ENCODE measurements at places on chromosomes 6 and 20. TPM values are rescaled to one million over a fixed set of nuclear protein-coding genes. Genes with fewer than 3 reads are reported as not detected.
A peak's percentile ranks its signal among the peaks of the same experiment; 100 is the strongest.

- no peak overlapping the region for H3K27ac ChIP-seq
- H3K27me3 ChIP-seq: peaks cover 27% of the 10 kb centered on the region
- no peak for DNase-seq
- no peaks in the 10 kb centered on the region for H3K36me3 ChIP-seq
Measured at GRCh38 chr6:70168681-70169377, 134.1 kb downstream of the COL9A1 start.

DNA sequence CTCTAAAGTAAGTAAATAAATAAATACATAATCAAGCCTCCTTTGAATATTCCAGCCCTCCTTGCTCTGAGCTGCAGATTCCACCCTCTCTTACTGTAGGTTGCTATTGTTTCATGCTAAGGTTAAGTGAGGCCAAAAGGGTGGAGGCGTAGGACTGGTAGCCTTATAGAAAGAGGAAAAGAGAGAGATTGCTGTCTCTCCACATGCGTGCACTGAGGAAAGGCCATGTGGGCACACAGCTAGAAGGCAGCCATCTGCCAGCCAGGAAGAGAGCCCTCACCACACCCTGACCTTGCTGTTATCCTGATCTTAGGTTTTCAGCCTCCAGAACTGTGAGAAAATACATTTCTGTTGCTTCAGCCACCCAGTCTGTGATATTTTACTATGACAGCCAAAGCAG lies 87.4 kb upstream of the SHLD1 start:
- no peak for DNase-seq
- no peak overlapping the region for H3K27ac ChIP-seq
- H3K4me3 ChIP-seq: no peak overlapping the region
- H3K36me3 ChIP-seq: no peaks in the 10 kb centered on the region

GMPR gene
- 11.0 TPM for total RNA-seq

SYNGAP1 gene
- 42.0 TPM for total RNA-seq

- DNase-seq: no peak
- no peaks in the 10 kb centered on the region for H3K4me1 ChIP-seq
- H3K36me3 ChIP-seq: no peaks in the 10 kb centered on the region
- H3K4me3 ChIP-seq: no peak overlapping the region
- no peak overlapping the region for H3K27ac ChIP-seq
Measured at GRCh38 chr6:41596807-41597206, 41.5 kb upstream of the MDFI start.

PAK5 gene
- total RNA-seq: not detected

- H3K27me3 ChIP-seq: no peaks in the 10 kb centered on the region
- no peak overlapping the region for H3K4me3 ChIP-seq
- H3K27ac ChIP-seq: no peak overlapping the region
- H3K4me1 ChIP-seq: peaks cover 36% of the 10 kb centered on the region
- peak; percentile 38 for DNase-seq
Measured at GRCh38 chr6:13715444-13715883, 3.8 kb upstream of the RANBP9 start.

- DNase-seq: no peak
- H3K4me3 ChIP-seq: no peak overlapping the region
- H3K27ac ChIP-seq: no peak overlapping the region
- no peaks in the 10 kb centered on the region for H3K4me1 ChIP-seq
Measured at GRCh38 chr20:5887386-5887785, 62.9 kb downstream of the TRMT6 start.

ILRUN gene
- total RNA-seq: 58.8 TPM

TCF15 gene
- not detected for total RNA-seq

GRCh38 chr6:31351401-31352309 lies 5.3 kb downstream of the HLA-B start:
- H3K36me3 ChIP-seq: peaks cover 46% of the 10 kb centered on the region
- peak overlapping the region; percentile 73 for H3K27ac ChIP-seq
- DNase-seq: no peak

DNA sequence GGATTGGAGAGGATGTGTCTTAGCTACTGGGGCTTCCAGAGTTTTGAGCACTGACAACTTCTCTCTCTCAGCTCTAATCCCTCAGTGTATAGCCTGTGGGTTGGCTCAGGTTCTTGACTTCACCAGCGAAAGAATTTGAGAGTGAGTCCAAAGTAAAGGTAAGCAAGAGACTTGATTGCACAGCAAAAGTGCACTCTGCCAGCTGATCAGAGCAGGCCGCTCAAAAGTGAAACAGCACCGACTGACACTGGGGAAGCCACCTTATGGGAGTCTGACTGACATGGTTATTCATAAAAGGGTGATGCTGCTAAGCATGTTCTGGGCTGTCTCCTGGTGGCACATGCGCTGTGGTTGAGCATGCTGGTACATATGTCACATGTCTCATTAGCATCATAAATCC lies 389.5 kb downstream of the CBLN4 start:
- no peak for DNase-seq
- H3K27ac ChIP-seq: no peak overlapping the region

HSPA12B gene
- total RNA-seq: not detected

DNA sequence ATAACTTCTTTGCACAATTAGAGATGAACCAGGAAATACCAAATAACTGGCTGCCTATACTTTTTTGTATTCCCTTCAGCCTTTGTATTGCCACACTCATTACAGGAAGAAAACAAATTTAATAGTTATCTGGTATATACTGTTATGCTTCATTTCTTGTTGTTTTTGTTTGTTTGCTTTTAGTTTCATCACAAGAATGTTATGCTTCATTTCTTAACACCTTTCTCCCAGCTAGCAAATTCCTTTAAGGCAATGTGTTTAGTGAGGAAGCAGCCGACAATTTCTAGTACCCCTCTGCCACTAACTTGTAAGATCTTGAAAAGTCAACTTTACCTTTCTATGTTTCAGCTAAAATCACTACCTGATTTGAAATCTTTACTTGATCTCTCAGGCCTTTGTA lies 1.4 kb downstream of the NCOA6 start:
- H3K4me3 ChIP-seq: peak overlapping the region; percentile 92
- peaks cover 29% of the 10 kb centered on the region for H3K4me1 ChIP-seq
- H3K36me3 ChIP-seq: peaks cover 15% of the 10 kb centered on the region
- DNase-seq: no peak
- H3K27me3 ChIP-seq: peaks cover 11% of the 10 kb centered on the region
- H3K27ac ChIP-seq: peak overlapping the region; percentile 93

DNA sequence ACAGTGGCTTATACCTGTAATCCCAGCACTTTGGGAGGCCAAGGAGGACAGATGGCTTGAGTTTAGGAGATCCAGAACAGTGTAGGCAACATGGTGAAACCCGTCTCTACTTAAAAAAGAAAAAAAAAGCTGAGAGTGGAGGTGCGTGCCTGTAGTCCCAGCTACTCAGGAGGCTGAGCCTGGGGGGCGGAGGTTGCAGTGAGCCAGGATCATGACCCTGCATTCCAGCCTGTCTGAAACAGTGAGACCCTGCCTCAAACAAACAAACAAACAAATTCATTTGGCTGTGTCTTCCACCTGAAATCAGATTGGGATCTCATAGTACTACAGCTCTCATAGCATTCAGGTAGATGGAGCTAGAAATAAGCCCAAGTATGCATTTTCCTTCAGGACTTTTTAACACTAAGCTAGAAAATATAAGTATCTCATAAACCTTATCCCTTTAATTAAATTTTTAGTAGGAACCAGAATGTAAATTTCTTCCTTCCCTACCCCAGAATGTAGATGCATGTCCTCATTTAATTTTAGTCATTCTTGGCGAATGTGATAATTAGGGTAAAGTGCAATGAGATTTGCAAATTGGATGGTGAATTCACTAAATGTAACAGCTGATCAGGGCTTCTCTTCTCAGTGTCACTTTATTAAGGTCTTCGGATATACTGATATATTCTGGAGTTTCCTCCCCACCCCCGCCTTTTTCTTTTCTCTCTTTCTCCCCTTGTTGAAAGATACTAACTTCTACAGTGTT lies 190.4 kb downstream of the CDKAL1 start:
- H3K27me3 ChIP-seq: no peaks in the 10 kb centered on the region
- DNase-seq: no peak
- peaks cover 15% of the 10 kb centered on the region for H3K4me1 ChIP-seq
- peaks cover 14% of the 10 kb centered on the region for H3K36me3 ChIP-seq

NMBR gene
- total RNA-seq: not detected

DNA sequence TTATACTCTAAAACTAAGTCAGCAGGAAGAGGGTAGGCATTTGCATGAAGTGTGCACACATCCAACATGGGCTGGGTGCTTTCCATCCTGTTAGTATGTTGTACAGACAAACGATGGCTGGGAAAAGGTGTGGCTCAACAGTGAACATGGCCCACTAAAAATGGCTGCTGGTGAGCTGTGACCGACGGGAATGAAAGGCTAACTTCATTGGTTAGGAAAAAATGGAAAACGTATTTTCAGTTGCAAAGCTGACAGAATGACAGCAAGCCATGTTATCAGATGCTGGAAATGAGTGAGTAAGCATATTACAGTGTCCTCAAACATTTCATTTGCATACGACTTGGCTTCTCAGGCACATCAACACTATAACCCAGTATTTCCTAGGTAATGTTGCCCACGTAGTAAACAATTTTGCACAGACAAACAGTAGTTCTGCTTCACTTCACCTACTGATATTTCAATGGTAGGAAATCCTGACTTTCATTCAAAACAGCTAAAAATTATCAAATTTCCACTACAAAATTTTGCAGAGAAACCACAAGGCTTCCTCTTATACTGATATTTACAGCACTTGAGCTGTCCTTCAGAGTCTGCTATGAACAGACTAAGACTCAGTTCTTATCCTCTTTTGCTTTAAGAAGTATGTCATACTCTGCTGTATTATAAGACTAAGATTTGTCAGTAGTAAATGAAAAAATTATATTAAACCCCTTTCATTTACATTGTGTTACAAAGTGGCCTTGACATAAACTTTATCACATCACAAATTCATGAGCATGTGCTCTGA lies 98.9 kb downstream of the IRF4 start:
- peak overlapping the region; percentile 64 for H3K4me3 ChIP-seq
- H3K4me1 ChIP-seq: peaks cover 76% of the 10 kb centered on the region
- peak; percentile 38 for DNase-seq
- peak overlapping the region; percentile 93 for H3K27ac ChIP-seq
- H3K36me3 ChIP-seq: peaks cover 51% of the 10 kb centered on the region

GRCh38 chr6:106764353-106764980 lies 135.1 kb downstream of the QRSL1 start:
- DNase-seq: no peak
- no peaks in the 10 kb centered on the region for H3K27me3 ChIP-seq
- no peaks in the 10 kb centered on the region for H3K4me1 ChIP-seq
- no peaks in the 10 kb centered on the region for H3K36me3 ChIP-seq
- no peak overlapping the region for H3K4me3 ChIP-seq
- no peak overlapping the region for H3K27ac ChIP-seq

- peaks cover 55% of the 10 kb centered on the region for H3K36me3 ChIP-seq
- DNase-seq: no peak
- no peaks in the 10 kb centered on the region for H3K27me3 ChIP-seq
- H3K4me1 ChIP-seq: no peaks in the 10 kb centered on the region
- H3K4me3 ChIP-seq: no peak overlapping the region
Measured at GRCh38 chr6:169763308-169763707, 11.9 kb downstream of the ERMARD start.

DNA sequence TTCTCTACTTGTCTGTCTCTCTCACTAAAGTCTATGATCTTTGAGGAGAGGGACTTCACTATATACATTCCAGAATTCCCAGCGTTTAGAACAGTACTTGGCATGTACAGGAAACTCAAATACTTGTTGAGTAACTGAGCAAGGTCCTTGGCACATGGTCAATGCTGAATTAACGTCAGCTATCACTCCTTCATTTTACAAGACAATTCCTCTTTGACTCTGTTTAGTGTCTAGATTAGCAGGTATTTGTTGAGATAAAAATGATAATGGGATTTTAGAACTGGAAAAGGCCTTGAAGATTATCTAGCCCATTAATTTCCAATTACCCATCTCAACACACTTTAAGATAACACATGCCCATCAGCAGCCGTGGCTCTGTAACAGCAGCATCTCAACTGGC lies 6.6 kb upstream of the GUCA1B start:
- no peak overlapping the region for H3K4me3 ChIP-seq
- peaks cover 23% of the 10 kb centered on the region for H3K36me3 ChIP-seq
- H3K4me1 ChIP-seq: no peaks in the 10 kb centered on the region
- no peak overlapping the region for H3K27ac ChIP-seq
- H3K27me3 ChIP-seq: no peaks in the 10 kb centered on the region

VSX1 gene
- total RNA-seq: not detected

TTLL9 gene
- total RNA-seq: not detected

- no peak overlapping the region for H3K27ac ChIP-seq
- DNase-seq: no peak
- H3K4me3 ChIP-seq: no peak overlapping the region
- H3K36me3 ChIP-seq: no peaks in the 10 kb centered on the region
Measured at GRCh38 chr6:38179794-38180430, 360.4 kb downstream of the ZFAND3 start.

GRCh38 chr6:134307870-134308269 lies 10.0 kb downstream of the SGK1 start:
- no peaks in the 10 kb centered on the region for H3K36me3 ChIP-seq
- H3K4me3 ChIP-seq: no peak overlapping the region
- H3K27me3 ChIP-seq: peaks cover 4% of the 10 kb centered on the region
- H3K4me1 ChIP-seq: peaks cover 7% of the 10 kb centered on the region

DNA sequence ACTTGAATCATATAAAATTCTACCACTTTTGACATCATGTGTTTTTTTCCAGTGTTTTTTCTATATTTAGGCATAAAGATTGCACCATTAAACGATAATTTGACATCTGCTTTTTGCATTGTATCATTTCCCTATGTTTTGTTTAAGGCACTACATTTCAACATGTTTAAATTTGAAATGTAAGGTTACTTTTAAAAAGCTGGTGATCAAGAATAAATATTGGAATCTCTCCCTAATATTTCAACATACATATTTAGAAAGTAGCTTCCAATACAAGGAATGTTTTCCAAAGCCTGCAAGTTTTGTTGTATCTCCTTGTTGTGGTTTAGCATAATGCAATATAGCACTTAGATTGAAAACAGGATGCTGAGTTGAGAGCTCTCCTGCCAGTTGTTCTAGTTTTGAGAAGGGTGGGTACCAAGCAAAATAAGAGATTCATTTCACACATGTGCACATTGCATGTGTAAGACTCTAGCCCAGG lies 76.5 kb downstream of the SYNJ2 start:
- peaks cover 11% of the 10 kb centered on the region for H3K36me3 ChIP-seq
- peak overlapping the region; percentile 20 for H3K27ac ChIP-seq
- DNase-seq: no peak
- H3K27me3 ChIP-seq: no peaks in the 10 kb centered on the region

ADGB gene
- total RNA-seq: not detected

CGA gene
- total RNA-seq: not detected

SLC35D3 gene
- not detected for total RNA-seq

DNA sequence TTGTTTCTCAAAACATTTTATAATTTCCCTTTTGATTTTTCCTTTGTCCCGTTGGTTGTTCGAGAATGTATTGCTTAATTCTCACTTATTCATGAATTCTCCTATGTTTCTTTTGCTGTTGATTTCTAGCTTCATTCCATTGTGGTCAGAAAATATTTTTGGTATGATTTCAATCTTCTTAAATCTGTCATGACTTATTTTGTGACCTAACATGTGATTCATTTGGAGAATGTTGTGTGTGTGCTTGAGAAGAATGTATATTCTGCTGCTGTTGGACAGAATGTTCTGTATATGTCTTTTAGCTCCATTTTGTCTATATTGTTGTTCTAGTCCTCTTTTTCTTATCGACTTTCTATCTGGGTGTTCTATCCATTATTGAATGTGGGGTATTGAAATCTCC lies 286.2 kb upstream of the RNF217 start:
- no peak overlapping the region for H3K27ac ChIP-seq
- no peaks in the 10 kb centered on the region for H3K36me3 ChIP-seq
- DNase-seq: no peak
- no peaks in the 10 kb centered on the region for H3K4me1 ChIP-seq
- H3K4me3 ChIP-seq: no peak overlapping the region

All from activated CD8-positive, alpha-beta T cell treated with anti-CD3 and anti-CD28 coated beads, Interleukin-2, amount 10 ng/mL, durations not matched to agents 7 days and 5 days (primary cell).